ENCODE measurements at places on chromosomes 12 and 14. TPM values are rescaled to one million over a fixed set of nuclear protein-coding genes. Genes with fewer than 3 reads are reported as not detected.

The TRMT61A gene
- total RNA-seq: 28.2 TPM

The SENP1 gene
- total RNA-seq: 27.7 TPM

DNA sequence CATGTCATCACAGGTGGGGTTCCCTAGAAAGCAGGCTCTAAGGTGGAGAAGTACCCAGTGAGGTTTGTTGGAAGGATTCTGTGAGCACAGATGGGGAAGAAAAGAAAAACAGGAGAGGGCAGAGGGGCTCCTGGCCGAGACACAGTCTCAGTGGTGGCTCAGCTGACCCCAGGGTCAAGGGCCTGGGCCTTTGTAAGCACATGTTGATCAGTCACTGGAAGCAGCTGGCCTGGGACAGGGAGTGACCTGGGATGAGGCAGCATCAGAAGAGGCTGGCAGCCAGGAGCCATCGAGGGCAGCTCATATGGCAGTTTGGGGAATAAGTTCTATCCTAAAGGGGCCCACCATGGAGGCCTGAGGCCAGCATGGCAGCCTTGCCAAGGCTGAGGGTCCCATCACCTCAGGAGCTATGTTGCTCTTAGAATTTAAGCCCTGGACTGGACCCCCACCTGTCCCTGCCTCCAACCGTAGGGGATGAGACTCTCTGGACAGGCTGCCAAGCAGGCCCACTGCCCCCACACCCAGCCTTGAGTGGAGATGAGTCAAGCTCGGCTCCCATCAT, 6.3 kb upstream of the TMEM179 start:
- DNase-seq: no peak

DNA sequence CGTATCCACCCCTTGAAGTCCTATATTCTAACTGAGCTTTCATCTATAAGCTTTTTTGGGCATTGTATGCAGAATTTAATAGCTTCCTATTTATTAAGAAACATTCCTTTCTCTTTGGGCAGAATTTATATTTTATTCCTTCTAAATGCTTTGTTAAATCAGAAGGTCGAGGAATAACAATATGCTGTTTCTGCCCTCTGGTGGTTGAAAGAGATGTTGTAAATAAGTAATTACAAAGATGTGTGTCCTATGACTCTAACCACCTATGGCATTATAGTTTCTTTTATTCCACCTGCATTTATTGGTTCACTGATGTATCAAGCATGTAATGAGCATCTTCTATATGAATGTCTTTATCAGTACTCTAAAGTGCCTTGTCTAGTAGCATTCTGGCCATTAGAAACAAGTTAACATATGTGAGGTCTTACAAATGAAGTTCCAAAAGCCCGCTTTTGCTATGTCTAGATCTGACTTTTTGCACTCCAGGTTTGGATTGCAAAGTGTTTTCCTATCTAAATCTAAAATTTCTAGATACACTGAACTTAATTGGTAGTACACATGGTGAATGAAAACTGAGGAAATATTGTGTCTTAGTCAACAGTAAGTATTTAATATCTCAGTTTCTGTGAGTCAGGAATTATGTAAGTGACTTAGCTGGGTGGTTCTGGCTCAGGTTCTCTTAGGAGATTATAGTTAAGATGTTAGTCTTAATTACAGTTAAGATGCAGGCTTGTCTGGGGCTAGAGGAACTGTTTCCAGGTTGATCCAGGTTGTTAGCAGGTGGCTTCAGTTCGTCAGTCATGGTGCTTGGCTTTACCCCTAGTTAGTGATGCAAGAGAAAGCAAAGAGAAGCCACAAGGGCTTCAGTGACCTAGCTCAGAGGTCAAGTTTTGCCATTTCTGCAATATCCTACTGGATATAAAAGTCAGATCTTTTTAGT, 57.5 kb downstream of the PLEKHA5 start:
- peak; percentile 77 for DNase-seq

DNA sequence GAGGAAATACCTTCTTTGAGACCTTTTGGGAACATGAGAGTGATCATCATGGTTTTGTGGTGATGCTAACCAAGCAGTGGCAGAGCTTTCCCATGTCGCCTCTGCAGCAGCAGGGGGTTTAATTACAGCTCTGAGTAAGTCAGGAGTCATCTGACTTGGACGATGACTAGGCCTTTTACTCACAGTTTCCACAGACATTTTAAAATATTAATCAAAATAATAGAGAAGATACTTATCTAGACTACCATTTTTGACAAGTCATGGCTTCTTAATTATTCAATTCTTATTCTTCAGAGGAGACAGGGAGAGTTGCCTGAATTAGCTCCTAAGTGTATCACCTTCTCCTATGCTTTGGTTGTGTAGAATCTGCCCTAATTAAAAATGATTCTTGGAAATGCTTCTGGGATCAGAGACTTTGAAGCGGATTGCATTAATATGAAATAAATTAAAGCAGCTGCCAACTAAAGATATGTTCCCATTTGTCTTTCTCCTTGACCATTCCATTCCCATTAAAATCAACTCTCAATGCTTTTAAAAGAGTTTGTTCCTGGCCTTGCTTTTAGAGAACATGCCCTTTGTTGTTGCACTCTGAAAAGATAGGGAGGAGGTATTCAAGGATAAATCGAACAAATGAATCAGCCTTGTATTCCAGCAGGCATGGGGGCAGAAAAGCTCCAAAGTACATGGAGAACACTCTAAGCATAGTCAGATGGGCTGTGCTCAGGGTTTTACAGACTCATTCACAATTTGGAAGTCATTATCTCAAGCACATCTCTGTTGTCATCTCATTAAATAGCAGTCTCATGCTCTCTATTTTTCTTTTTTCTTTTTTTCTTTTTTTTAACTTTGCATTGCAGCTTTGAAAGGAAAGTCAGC, 7.7 kb upstream of the IFNG-AS1 start:
- DNase-seq: no peak

- DNase-seq: peak; percentile 49
Observed at GRCh38 chr14:61296719-61297502, 15.8 kb upstream of the TMEM30B start.

- peak; percentile 90 for DNase-seq
Observed at GRCh38 chr12:106582641-106583230, at the start of gene RFX4. Gene RFX4 (plus strand): TSS chr12:106583004. CDS start chr12:106583321, 317 bp downstream.
